Calu3 (cell line): ENCODE measurements at places on chromosomes 16 and 17. TPM values are rescaled to one million over a fixed set of nuclear protein-coding genes. Genes with fewer than 3 reads are reported as not detected.

The ABCA9 gene
- not detected in 2 replicates for total RNA-seq

The DRC3 gene
- 2.0 and 2.8 TPM in 2 replicates for total RNA-seq

The SCARF1 gene
- total RNA-seq: 0.14 and 0.37 TPM in 2 replicates

The RRAD gene
- 1.3 and 2.2 TPM in 2 replicates for total RNA-seq

DNA sequence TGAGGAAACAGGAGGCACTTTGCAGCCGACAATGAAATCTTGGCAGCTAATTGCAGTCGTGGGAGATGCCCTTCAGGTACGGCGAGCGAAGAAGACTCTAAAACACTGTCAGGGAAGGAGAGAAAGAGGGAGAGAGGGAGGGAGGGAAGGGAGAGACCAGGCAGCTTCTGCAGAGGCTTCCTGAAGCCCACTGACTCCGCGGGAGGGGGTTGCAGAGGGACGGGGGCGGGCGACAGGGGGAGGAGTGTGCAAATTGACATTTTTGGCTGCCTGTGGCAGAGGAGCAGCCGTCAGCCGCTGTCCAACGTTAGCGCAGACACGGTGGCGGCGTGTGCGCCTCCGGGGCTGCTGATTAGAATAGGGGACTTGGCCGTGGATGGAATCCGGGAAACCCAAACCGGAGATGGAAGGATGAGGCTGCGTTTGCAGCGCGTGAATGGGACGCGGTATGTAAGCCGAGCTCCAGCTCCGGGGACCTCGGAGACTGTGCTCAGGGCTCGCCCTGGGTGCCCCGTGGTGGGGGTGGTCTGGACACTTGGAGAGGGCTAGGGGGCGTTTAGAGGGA is 849.1 kb upstream of the RBFOX1 start:
- DNase-seq: no peak

DNA sequence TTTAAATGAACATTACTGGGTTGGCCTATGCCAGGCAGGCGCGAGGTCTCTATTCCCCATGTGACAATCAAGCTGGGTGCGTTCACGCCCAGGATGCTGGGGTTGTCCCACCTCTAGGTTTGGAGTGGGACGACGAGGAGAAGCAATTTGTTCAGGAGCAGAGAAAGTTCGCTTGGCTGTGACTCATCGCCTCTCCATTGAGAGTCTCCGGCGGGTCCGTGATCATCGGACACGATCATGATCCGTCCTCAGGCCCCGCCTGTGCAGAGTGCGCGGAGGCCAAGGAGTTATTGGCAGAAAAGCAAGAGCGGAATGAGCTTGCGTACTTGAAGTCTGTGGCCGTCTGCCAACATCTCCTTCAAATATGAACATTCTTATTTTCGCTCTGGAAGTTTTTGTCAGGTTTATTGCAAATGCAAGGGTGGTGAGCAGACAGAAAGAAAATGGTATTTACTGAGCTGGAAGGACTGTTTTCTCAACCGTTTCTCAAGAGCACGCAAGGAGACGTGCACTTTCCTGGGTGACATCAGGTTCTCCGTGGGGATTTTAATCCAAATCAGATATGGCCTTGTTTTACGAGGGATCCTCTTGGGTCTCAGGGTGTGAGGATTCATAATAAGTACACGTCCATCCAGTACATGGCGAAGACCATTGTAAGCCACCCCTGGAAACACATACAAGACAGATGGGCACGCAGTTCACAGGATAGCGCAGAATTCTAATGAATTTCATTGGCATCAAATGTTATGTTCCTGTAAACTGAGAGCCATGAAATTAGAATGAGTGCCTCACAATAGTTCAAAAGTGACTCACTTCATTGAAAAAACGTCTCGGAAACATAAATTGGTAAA is 70.1 kb upstream of the CREBBP start:
- peak; percentile 53 for DNase-seq

DNA sequence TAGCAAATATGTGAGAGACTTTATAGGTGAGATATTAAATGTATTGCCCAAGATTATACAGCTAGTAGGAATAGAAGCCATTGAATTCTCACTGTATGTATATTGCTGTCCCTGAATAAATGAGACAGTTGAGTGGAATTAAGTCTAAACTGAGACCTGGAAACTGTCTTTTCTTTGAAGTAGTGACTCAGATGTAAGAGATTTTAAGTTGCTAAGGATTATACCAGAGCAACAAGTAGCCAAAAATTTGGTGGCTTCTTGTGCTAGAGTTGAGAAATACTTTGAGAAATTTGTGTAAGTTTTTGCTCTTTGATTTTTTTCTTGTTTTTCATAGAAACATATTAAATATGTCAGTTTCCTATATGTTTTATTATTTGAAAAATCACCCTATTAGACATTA is 58.7 kb downstream of the TANC2 start:
- no peak for DNase-seq

DNA sequence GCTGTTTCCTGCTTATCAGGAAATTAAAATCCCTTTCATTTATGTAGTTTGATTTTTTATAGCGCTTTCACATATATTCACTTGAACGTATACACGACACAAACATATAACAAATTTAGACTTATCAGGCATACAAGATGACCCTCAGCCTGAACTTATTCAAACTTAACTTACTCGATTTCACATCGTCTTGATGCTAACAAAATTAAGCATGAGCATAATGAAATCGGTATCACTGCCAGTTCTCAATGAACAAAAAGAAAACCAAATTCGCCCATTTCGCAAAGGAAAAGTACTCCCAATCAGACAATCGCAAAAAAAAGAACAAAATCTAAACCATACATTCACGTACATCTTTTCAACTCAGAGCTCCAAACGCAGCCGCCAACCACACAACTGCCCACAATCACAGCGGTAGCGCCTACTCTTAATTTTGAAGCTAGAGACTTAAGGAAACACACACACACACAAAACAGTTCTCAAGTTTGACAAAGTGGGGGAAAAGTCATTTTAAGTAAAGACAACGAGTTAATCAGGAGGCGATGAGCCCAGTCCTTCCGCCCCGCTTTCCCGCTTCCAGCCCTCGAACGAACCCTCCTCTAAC is 1.1 kb downstream of the GJC1 start:
- no peak for DNase-seq

DNA sequence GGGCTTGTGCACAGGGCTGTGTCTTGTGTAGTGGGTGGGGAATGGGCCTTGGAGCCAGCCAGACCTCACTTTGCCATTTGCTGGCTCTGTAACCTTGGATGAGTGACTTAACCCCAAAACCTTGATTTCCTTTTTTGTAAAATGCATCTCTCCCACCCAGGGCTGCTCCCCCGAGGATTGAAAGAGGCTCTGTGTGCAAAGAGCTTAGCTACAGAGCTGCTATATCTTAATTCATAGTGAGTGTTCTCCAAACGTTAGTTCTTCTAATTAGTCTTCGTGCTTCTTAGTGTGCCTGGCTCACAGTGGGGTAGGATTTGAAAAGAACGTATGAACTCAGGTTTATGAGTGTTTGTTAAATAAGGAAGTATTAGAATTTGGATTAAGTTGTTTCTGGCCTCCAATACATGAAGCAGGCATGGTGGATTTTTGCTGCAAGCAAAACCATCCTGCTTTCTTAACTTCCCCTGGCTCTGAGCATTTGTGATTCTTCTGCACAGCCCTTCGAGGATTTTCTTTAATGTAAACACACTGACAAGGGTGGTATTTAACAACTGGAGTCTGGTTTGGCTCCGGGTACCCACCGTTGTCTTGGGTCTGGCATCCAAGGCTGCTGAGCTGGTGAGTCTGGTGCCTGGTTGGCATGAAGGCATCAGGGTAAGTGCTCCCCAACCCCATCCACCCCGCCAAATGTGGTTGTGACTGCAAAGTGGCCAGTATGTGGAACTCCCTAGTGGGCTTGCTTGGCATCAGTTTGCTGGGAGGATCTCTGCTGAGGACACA is 29.7 kb downstream of the KSR1 start:
- no peak for DNase-seq

DNA sequence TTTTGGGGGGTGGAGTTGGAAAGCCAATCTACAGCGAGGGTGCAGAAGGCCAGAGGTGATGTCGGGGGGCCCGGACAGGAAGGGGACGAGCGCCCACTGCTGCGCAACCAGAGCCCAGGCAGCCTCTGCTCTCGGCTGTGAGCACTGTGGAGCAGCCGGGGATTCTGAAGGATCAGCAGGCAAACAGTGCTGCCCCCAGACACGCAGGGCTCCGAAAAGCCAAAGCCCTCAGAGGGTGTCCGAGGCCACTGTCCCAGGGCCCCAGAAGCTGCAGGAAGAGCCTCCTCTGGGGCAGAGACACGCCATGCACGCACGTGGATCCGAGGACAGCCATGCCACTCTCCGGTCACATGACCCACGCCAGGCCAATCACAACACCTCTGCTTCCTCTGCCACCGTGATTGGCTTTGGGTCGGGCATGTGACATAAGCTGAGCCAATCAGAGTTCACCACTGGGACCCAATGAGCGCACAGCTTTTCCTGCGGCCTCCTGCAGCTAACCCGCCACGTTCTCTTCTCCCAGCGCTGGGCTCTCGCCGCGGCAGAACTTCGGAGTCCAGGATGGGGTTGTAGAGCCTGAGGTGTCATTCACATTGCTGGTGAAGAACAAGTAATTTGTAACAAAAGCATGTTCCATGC is 40.7 kb downstream of the ACTG1 start:
- DNase-seq: no peak

DNA sequence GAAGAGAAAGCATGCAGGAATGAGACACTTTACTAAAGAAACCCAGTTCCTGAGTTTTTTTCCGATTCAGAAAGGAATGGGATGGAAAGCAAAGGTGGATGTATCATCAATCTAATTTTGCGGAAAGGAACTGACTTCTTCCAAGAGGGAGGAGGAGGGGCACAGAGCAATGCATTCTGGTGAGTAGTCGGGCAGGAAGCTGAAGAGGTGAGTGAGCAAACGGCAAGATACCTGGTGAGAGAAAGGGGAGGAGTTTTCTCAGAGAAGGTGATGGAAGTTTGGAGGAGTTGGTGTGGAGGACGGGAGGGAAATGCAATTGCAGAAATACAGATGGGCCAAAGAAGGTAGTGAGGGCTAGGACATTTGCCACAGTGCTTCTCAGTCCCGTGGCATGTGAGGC is 713.2 kb downstream of the KCNJ2 start:
- no peak for DNase-seq

DNA sequence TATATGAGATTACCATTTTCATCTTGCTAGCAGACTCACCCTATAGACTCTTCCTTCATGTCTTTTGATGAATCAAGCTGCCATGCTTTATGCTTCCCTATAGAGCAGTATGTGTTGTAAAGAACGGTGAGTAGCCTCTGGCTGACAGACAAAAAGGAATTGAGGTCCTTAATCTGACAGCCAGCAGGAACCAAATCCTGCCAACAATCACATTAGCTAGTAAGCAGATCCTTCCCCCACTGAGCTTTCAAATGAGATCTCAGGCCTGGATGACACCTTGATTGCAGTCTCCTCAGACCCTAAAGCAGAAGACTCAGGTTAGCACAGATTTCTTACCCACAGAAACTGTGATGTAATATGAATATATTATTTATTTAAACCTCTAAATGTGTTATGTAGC is 577.0 kb downstream of the CDH11 start:
- DNase-seq: no peak

GRCh38 chr17:72438783-72439182 is 318.0 kb downstream of the SOX9 start:
- no peak for DNase-seq

DNA sequence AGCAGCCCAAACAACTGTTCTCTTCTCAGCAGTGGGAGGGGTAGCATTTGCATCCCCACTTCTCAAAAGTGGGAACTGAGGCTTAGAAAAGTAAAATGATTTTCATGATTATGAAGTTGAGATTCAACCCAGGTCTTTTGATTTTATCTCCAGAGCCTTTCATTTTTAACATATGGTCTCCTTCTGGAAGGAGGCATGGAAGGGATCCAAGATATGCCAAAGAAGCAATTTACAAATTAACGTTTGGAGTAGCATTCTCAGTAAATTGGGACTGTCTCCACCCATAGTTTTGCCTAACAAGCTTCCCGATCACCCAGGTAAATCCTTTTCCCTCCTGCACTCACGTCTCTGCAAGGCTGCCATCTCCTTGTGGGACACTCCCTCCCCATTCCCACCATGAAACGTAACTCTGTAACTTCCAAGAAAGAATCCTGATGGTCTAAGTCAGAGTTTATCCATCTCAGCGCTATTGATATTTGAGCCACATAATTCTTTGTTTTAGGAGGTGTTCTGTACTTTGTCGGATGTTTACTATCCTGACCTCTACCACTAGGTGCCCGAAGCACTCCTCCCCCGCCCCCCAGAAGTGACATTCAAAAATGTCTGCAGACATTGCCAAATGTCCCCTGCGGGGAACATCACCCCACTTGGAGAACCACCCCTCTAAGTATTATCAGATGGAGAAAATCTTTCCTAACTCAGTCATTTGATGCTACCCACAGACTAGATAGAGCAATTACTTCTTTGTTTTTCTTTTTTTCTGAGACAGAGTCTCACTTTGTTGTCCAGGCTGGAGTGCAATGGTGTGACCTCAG is 32.9 kb upstream of the NFAT5 start:
- no peak for DNase-seq

DNA sequence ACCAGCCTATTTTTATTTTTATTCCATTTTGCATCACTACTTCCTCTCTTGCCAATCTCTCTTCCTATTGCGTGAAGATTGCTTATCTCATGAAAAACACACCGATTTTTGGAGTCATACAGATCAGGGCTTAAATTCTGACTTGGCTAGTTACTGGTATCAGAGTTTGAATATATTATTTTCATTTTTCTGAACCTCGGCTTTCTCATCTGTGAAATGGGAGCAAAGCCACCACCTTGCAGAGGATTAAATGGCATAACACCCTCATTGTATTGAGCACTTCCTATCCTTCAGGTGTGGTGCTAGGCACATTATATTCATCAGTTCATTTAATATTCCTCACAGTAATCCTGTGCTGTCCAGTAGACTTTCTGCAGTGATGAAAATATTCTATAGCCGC is 208.8 kb downstream of the HAPSTR1 start:
- DNase-seq: no peak

- DNase-seq: no peak
These were observed 370.2 kb upstream of the MAF start for GRCh38 chr16:79970551-79971236.

GRCh38 chr17:11997972-11998233 is 628 bp upstream of the ZNF18 start:
- no peak for DNase-seq

GRCh38 chr17:67779098-67779672 is 46.1 kb upstream of the BPTF start:
- DNase-seq: peak; percentile 10

DNA sequence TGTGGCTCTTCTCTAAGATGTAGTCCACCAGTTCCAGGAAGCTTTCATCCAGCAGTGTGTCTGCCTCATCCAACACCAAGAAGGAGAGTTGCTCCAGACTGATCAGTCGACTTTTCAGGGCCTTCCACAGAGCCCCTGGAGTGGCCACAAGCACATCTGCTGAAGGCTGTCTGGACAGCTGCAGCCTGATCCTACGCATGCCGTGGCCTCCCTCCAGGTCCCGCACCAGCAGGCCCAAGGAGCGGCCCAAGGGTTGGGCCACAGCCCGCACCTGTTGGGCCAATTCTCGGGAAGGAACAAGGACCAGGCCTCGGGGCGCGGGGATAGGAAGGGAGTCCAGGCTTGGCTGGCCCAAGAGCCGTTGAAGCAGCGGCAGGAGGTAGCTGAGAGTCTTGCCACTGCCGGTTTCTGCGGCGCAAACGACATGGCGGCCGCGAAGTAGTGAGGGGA is 729 bp downstream of the DDX28 start:
- no peak for DNase-seq
